AG20443 (cell line): ENCODE measurements at places on chromosomes 5 and 9.
A peak's percentile ranks its signal among the peaks of the same experiment; 100 is the strongest.

GRCh38 chr9:130929571-130930038 lies 9.4 kb downstream of the FIBCD1 start:
- DNase-seq, result no peak

DNA sequence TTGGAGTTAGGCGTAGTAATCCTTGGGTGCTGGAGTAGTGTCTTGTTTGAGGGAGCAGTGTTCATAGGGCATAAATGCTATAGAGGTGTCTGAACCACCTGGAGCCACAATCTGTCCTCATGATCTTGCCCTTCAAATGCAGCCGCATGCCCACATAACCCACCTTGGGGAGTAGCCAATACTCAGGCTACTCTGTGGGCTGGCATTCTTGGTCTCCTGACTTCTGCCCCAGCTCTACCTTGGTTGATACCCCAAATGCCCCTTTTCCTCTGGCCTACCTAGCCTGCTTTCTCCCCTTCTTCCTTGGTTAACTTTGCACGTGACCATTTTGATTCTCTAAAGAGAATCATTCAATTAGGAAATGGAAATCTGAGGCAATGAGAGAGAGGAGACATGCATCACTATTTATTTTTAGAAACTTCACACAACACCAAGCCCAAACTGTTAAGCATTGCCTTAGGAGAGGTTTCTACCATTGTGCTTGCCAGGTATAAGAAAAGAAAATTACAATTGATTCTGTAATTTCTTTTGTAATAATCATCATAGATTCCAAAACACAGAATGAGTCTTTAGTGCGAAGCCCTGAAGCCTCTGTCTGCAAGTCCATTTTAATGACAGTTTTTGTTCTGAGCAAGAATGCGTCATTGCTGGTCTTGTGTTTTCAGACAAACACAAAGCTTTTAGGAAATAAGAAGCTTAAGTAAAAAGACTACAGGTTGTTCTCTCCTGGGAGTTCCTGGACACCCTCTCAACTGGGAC lies 135.2 kb downstream of the C9orf152 start:
- DNase-seq, result no peak

GRCh38 chr9:116979456-116979855 lies 292.4 kb downstream of the TRIM32 start:
- no peak for DNase-seq

GRCh38 chr5:145903113-145903512 lies 30.3 kb upstream of the GRXCR2 start:
- DNase-seq, result no peak

GRCh38 chr9:9004810-9005209 lies 1205.2 kb upstream of the DMAC1 start:
- no peak for DNase-seq

DNA sequence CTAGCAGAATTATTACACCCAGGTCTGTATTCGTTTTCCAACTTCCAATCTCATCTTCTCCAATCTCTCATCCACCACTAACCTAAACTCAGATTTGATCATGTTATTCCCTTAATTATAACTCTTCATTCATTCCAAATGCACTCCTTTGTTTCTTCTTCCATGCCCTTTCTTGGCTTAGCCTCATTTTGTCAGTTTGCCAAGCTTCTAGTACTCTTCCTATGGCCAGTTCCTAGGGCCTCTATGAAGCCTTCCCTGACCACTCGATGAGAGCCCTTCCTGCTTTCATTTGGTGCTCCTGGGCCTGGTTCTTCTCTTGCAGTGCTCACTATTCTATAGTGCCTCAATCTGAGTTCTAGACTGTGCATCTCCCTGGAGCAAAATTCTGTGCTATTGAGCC lies 5.8 kb downstream of the FAM219A start:
- no peak for DNase-seq

DNA sequence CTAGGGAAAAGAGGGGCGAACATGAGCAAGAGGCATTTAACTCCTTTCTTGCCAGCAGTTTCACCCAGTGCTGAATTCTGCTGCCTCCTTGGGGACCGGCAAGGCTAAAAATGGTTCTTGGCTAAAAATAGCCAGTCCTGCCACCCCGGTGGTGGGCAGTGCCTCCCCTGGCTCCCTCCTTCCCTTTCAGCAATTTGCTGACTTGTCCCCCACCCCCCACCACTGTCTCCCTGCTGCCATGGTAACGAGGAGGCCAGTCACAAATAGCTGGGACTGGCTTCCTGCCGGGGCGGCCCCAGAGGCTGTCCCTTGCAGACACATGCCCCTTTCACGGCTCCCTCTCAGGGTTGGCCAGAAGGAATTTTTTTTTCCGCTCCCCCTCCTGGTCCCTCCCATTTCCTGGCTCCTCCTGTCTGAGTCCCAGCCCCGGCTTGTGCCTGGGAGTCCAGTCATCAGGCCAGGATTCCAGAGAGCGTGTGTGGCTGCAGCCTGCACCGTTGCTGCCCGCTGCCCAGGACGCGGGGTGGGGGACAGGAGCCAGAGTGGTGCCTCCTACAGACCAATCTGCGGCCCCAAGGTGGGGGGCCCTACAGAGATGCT lies 130.3 kb downstream of the RGS3 start:
- DNase-seq, result peak; percentile 96

- no peak for DNase-seq
Observed at GRCh38 chr5:79050498-79050897, 19.0 kb downstream of the DMGDH start.

DNA sequence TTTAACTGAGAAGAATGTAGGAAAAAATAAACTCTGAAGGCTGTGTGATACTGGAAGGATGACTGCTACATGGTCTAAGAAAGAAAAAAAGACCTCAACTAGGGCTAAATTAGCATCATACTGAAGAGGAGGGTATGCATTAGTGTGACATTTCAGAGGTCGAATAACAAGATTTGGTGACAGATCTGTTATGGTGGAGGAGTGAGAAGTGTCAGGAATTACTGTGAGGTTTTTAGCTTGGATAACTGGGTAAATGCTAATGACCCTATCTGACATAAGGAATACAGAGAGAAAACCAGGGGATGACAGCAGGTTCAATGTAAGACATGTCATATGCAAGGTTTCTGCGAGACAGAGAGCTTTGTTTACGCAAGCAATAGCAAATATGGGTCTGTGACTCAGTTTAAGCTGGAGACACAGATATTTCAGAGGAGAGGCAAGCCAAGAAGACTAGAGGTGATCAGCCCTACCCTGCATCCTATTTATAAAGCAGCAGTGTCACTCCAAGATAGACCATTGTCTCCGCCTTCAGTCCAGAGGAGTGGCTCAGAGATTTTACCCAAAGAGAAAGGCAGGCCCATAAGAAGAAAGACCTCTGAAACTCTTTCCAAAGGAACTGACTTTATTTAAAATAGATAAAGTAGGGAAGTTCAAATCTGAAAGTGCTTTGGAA lies 44.3 kb downstream of the FBN2 start:
- DNase-seq, result no peak

GRCh38 chr5:26894719-26895263 lies 143.6 kb downstream of the CDH9 start:
- no peak for DNase-seq

DNA sequence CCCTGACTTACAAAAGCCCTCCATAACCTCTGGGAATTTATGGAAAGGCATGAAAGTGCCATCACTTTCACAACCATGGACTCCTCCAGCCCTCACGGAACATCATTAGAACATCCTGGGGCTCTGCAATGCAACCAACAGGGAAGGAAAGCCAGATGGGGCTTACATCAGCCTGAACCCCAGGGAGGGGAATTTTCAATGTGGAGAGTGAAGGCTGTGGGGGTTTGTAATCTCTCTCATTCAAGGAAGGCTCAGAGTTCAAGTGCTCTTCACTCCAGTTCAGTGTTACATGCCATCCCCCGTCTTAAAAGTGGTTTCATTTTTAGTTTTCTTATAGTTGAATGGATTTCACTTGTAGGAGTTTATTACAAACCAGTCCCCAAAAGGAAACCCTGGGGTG lies 5.7 kb downstream of the SPRY4 start:
- no peak for DNase-seq

DNA sequence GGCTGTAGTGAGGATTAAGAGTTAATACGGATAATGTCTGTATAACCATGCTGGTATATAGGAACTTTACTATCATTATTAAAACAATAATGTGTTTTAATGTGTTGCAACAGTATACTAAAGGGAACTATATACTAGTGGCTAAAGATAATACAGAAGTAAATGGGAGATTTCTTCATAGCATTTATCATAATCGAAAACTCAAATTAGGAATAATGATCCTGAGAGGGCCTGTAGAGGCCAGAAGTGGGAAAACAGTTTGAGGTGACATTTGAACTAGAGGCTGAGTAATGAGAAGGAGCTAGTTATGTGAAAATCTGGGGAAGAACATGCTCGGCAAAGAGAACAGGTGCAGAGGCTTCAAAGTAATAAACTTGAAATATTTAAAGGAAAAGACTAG lies 2.9 kb downstream of the TCERG1 start:
- DNase-seq, result no peak

- no peak for DNase-seq
Observed at GRCh38 chr5:74903165-74903787, 37.1 kb upstream of the FAM169A start.

- DNase-seq, result no peak
Observed at GRCh38 chr5:112289465-112289864, 129.6 kb downstream of the EPB41L4A start.

- DNase-seq, result no peak
Observed at GRCh38 chr9:68530618-68531017, 10.1 kb downstream of the TMEM252 start.

- no peak for DNase-seq
Observed at GRCh38 chr5:40238066-40238745, 441.5 kb upstream of the PTGER4 start.

GRCh38 chr9:84598921-84599636 lies 70.5 kb upstream of the NTRK2 start:
- DNase-seq, result no peak

DNA sequence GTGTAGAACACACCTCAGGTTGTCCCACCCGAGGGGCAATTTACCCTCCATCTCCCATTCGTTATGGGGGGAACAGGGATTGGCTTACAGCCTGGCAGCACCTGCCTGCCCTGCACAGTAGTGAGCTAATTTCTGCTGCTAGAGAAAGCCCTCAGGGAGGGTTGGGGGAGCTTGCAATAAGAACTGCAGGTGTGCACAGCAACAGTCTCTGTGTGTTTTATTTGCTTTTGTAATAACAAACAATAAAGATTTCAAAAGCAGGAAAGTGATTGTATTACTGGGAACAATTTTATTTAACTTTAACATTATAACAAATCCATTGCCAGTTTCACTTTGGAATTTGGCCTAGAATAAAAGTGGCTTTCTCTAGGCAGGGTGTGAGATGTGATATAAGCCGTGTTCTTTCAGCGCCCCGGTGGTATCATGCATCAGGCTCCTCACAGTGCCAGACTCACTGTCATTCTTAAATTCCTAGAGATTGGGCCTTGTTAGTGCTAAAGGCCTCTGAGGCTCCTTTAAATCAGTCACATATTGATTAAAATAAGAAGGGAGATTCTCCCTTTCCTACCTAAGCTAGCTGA lies 81.1 kb downstream of the RMI1 start:
- DNase-seq, result no peak

GRCh38 chr5:150649108-150650020 lies 8.9 kb downstream of the SYNPO start:
- no peak for DNase-seq

DNA sequence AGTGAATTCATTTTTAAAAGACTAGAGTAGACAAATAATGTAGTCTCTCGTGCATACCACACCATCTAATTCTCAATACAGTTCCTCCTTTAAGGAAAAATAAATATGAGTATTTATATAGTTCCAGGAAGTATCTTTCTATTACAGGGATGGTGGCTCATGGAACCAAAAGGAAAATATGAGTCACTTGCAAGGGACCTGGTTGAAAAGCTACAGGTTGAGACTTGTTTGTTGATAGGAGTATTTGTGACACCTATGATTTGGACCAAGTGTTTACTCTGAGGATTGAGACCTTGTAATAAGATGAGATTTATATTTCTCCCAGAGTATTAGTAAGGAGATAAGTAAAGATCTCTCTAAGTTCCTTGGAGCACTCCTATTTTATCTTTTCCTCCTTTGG lies 67.4 kb downstream of the CDO1 start:
- DNase-seq, result no peak

DNA sequence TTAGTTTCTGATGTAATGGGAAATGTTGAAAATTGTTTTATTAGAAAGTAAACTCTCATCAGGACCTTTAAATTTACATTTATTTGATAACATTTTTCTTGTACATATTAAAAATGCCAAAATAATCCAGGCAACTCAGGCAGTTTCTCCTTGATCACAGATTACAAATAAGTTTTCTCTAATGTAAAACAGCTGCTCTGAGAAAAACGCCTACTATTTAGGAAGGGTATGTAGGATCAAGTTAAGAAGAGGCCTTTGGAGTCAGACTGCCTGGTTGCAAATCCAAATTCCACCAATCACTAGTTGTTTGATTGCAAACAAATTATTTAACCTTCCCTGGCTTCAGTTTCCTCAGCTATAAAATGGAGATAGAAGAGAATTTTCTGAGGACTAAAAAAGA lies 610.8 kb downstream of the PDE4D start:
- no peak for DNase-seq

GRCh38 chr5:180353048-180353979 lies at the start of gene GFPT2:
GFPT2 (minus strand) TSS chr5:180353336; CDS start chr5:180353217, 119 bp downstream.
- peak; percentile 99 for DNase-seq

DNA sequence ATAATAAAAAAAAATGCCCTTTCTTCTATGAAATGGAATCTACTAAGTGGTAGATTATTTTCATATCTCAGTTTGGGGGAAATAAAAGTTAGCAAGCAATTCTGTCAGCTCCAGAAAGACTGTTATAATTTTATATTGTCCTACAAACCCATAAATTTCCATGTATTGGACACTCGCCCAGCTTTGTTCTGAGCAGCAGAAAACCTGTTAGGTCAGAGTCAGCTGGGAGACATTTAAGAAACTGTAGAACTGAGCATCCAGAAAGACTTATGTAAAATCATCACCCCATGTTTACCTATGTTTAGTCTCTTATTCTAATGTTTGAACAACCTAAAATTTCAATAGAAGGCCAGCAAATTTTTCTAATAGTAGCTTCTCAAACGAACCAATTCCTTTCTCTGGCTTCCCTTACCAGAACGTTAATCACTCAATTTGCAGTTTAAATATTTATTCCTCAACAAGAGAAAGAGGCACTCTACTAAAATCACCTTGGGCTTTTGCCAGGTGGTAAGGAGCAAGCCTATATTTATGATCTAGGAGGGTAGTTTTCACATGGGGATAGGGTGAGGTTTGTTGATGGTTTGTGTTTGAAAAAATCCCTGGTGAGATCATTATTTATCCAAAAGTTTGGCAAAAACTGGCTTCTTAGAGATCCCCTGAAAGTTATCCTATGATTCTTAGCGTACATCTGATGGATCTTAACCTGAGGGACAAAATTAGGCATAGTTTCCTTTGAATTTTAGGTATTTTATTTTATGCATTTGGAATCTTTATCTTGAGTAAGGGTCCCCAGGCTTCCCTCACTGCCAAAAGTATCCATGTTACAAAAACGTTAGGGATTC lies 34.4 kb downstream of the MACROH2A1 start:
- no peak for DNase-seq

GRCh38 chr9:16276866-16277265 lies 593.6 kb downstream of the BNC2 start:
- DNase-seq, result no peak
